ENCODE measurements at places on chromosomes 12 and 14.

DNA sequence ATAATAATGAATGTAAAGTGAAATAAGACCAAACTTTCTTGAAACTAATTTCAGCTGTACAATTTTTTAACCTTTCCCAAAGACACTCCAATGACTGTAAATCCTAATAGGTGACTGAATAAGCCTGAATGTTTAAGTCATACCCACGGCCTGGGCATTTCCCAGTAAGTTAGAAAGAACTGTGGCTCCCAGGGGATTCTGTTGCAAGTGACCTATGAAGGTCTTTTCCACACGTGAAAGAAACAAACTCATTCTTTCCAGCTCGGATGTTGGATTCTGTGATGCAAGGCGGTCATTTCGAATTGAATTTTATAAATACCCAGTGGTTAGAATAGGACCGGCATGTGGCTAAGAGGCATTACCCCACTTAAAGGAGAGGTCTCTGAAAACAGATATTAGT, 1134.4 kb downstream of the GALC start:
- peak; percentile 2 for DNase-seq

- DNase-seq, result no peak
These were observed 79.7 kb downstream of the RIMBP2 start for GRCh38 chr12:130636370-130636769.

GRCh38 chr14:61706096-61706690, 10.9 kb downstream of the HIF1A start:
- peak; percentile 63 for DNase-seq

DNA sequence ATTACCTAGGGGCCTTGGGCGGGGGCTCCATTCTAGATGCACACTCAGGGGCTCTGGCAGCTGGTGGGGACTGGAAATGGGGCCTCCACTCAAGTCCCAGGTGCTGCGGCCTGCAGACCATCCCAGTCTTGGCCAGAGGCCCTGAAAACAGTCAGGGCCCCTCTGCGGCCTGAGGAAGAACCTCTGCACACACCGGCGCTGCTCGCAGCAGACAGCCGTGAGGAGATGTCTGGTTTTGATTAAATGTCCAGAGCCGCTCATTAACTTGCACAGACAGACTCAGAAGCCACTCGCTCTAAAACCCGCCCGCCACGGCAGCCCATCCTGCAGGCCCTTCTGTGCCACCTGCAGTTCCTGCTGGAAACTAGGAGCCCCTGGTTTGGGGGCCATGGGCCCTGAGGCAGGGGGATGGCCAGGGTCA, 36.4 kb upstream of the NCOR2 start:
- no peak for DNase-seq
